ENCODE measurements at places on chromosomes 7 and 10.

DNA sequence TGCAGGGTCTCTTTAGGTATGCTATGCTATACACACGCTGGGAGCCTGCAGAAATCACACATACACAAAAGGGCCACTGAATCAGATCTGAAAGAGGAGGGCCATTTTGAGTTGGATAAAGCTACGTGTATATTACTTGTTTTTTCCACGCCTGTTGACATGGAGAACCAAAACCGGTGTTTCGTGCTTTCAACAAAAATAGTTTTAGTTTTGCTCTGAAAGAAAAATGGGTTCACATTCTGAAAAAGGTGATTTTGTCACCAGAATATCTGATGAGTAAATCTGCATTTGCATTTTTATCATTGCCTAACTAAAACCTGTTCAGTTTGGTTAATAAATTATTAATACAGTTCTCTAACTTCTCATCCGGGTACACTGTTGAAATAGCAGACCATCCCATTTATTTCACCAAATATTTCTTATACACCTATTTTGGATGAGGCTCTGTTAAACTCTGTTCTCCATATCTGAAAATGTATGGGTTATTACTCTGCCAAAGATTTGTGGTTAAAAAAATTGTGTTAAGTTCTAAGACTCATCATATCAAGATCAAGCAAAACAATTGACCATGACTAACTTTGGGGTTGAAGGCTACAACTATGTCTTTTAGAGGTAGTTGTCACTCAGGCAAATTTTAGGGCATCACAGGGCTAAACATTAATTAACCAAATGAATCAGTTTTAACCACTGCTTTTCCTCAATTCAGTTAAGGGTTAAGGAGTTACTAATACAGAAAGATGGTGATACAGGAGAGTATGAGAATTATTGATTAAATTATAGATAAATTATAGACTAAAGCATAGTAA is 101.2 kb upstream of the RPA3 start:
- no peak for DNase-seq

DNA sequence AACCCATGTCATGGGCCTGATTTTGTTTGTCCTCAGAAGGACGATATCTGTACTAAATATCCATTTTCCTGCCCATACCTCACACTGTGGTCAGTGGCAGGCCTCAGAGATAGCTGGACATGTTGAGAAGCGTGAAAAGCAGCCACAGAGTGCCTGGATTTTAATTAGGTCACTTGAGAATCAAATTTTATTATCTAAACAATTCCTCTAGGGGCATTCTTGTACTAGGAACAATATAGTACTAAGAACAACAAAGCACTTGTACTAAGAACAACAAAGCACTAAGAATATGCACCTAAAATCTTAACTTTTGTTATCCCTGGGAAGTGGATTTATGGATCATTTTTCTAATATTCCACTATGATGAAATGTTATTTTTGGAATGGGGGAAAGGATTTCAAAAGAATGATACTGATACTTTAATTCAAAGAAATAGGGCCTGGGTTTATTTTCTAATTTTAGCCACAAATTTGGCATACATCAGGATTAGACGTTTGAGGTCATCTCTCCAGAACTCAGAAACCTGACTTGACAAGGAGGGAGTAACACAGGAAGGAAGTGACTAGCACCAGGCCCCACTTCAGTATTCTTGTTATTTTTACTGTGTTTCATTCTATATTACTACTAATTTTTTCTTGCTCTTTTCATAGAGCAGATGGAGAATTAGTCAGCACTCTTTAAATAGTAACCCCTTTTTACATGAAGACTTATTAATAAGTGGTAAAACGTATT is 112.2 kb downstream of the EXOC4 start:
- DNase-seq: no peak

GRCh38 chr10:36185097-36185496 is 543.0 kb upstream of the FZD8 start:
- DNase-seq: no peak

GRCh38 chr7:11404355-11404754 is 427.6 kb downstream of the THSD7A start:
- no peak for DNase-seq

DNA sequence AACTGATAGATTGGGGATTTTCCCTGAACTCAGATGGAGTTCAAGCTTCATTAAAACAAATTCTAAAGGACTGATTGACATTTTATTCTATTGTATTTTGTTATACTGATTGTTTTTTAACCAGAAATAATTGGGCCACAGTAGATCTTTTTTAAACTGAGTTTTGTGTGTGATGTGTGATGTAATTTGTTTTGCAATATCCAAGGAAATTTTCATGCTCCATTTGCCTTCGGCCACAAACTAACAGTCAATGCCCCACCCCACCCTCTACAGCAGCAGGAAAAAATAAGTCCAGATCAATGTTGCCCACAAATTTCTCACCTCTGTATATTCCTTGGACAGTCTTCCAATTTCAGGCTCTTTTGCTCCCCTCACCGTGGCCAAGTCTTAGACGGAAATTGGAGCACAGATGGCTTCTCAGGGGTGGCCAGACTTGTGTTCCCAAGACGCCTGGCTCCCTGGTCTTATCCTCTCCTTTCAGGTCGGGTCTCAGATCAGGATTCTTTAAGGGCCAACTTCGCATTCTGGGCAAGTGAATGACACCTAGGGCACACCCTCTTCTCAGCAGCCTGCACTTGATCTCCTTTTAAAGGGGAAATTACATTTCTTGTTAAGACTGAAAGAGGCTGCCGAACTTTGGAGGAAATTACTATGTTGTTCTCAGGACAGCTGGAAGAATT is at the start of gene SVOPL:
TSS of gene SVOPL (minus strand) at position 506 of the 680 bp plus-strand sequence. CDS start 22,317 bp downstream, outside the sequence.
- no peak for DNase-seq

- no peak for DNase-seq
Measured at GRCh38 chr10:114508376-114508775, 104.1 kb upstream of the AFAP1L2 start.

DNA sequence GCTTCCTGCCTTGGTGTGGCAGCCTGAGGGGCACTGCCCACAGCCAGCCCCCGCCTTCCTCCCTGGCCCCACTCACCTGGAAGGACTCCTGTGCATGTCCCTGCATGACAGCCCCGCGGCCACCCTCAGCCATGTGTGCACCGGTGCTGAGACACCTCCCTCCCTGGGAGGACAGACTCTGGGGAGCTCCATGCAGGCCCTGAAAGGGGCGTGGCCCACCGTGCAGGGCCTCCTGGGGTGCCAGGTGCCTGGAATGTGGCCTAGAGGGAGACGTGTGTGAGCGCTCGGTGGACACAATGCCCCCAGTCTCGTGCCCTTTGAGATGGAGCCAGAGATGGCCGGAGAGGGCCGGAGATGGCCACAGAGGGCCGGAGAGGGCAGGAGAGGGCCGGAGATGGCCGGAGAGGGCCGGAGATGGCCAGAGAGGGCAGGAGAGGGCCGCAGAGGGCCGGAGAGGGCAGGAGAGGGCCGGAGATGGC is 59.1 kb upstream of the PPP2R2D start:
- no peak for DNase-seq

DNA sequence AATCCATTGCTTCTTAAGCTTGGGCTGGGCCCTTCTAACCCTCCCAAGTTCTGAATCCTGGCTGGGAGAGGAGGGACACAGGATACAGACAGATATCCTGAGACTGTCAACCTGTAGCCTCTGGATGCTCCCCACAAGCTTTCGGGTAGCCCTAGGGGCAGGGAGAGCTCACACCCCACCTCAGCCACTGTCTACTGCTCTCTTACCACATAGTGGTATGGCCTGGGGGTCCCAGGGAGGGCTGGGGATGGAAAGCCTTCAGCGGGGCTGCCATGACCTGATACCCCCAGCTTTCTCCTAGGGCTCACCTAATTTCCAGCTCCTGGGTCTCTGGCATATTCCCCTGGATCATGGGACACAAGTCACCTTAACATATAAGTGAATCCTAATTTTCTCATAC is 25.1 kb downstream of the CRHR2 start:
- DNase-seq: no peak

DNA sequence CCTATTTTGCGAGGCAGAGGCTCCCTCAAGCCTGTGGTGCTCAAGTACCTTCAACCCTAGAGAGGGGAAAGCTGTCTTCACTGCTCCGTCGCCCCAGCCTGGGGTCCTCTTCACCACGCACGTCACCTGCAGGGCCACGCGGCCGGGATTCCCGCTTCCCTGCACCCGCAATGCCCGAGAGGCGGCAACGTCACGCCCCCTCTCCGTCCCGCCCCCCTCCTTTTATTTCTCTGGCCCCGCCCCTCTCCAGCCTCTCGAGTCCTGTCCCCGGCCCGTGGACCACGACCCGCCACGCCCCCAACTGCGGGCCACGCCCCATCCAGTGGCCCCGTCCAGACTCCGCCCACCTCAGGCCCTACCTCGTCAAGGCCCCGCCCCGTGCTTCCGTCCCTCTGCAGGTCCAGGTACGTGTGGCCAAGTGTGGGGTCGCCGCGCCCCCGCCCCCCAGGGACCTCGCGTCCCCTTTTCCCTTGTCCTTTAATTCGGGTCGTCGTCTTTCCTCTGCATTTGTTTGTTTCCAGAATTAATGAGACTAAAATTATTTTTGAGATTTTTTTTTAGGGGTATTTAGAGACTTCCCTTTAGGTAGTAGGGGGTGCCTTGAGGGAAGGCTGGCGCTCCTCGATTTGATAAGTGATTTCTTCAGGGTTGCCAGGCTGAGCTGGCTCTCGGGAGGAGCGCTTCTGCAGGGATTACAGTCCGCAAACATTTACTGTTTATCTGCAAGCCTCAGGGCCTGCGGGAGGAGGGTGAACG is 69.8 kb upstream of the BAIAP2L1 start:
- no peak for DNase-seq

- no peak for DNase-seq
Measured at GRCh38 chr7:48207155-48207675, 36.0 kb downstream of the ABCA13 start.

DNA sequence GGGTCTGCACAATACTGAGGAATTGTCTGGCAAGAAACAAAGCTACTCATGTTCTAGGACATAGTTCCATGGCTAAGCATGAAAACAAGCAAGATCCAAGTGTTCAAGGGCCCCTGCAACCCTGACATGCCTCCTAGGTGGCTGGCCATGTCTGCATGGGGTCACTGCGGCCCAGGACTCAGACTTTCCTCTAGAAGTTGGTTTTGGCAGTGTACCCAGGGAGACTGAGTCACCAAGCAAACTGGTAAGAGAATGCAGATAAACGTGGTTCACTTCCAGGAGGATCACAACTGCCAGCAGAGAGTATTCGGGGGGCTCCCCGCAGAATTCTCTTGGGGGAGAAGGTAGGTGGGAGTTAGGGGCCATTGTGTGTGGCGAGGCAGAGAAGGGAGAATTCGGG is 7.4 kb upstream of the PFKFB3 start:
- no peak for DNase-seq

DNA sequence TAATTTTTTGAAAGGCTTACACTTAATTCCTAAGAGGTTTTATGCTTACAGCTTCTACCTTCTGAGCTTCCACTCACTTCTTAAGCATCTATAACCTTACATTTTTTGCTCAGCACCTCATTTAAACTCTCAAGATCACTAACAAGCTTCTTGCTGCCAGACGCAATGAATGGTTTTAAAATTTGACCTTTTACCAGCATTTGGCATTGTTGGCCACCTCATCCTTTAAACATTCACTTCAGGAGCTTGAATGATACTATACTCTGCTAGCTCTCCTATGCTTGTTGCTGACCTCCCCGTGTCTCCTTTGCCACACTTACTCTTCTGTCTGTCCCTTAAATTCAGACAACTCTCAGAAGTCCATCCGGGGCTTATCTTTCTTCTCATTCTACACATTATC is 37.7 kb upstream of the ODAD2 start:
- DNase-seq: no peak

DNA sequence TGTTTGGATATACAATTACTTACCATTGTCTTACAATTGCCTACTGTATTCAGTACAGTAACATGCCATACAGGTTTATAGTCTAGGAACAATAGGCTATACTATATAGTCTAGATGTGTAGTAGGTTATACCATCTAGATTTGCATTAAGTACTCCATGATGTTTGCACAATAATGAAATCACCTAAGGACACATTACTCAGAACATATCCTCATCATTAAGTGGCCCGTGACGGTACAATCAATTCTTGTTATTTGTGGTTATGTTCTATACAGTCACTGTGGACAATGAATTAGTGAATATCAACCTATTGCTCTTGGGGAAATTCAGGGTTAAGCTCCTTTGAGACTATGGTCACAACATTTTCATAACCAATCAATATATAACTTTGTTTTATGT is 75.6 kb downstream of the MICU1 start:
- no peak for DNase-seq

DNA sequence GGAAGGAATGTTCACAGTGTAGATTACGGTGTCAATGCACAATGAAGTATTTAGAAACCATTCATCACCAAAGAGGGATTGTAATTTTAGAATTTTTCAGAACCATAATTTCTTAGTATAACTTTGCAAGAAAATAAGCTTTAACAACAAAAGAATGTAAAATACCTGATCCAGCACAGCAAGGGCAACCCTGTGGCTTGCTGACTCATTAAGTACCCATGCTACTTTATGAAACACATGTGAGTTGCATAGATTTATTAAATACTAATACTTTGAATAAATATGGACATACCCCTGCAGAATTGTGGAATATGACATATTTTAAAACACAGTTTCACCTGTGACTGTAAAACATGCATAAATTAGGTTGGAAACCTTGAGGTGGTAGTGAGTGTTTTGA is 281.3 kb downstream of the ZNF248 start:
- no peak for DNase-seq

DNA sequence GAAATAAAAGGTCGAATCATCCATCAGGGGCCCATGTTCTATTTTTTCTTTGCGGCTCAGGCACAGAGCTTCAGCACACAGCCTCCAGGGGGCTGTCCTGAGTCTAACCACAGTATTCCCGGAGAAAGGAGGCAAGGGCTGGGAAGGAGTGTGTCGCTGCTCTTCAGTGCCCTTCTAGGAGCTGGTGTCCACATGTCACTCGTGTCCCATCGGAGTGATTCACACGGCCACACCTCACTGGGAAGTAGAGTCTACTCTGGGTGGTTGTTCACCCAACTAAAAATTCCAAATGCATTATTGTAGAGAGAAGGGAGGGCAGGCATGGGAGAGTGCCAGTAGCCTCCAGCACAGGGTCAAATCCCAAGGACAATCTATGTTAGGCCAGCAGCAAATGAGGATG is 114.8 kb upstream of the LANCL2 start:
- no peak for DNase-seq

- DNase-seq: no peak
Measured at GRCh38 chr10:96596422-96597407, 9.9 kb upstream of the TM9SF3 start.

GRCh38 chr10:110138197-110138812 is 69.1 kb upstream of the MXI1 start:
- DNase-seq: peak; percentile 51

DNA sequence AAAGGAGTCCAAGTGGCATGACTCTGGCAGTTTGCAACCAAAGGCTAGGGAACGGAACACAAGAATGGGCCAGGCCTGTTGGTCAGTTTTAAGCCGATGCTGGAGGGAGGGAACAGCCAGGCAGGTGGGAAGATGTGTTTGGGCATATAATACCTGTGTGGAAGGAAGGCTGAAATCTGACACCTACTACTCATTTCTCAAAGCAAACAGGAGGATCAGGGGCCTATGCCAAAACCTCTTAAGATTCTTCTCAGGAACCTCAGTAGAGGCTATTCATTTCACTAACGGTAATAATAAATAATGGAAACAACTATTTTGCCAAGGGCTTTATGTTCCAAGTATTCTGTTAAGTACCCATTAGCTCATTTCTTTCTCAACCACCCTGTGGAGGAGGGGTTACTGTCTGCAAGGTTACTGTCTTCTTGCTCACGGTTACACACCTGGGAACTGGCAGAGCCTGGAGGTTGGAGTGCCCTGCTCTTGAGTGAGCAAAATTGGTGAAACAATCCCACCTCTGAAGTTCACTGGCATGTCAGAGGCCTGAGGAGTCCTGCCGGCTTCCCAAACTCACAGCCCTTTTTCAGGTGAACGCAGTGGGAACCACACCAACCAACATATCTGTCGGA is 35.5 kb downstream of the GOT1 start:
- DNase-seq: peak; percentile 9

GRCh38 chr7:47719675-47720074 is 137.8 kb upstream of the TNS3 start:
- no peak for DNase-seq

Data from NCI-H1092 treated with DMSO at 0.1 percent for 48 hours (cell line).